ENCODE measurements at places on chromosomes 7 and 10.

- DNase-seq = no peak
These were observed 76.6 kb upstream of the ADO start for GRCh38 chr10:62727934-62728333.

DNA sequence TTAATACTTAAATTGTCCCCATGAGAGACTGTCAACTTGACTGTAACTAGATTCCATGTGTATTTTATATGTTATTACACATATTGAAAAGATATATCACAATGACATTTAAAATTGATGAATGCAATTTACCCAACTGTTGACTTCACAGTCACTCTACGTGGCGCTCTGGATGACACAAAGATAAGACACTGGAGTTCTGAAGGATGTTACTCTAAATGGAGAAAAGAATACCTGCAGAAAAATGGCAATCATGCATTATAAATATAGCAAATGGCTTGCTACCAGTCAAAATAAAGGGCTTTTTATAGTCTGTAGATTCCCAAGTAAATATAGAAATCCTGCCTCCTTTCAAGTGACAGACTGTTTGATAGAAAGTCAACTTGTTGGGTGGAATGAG is 143.6 kb upstream of the KLF6 start:
- DNase-seq = no peak

DNA sequence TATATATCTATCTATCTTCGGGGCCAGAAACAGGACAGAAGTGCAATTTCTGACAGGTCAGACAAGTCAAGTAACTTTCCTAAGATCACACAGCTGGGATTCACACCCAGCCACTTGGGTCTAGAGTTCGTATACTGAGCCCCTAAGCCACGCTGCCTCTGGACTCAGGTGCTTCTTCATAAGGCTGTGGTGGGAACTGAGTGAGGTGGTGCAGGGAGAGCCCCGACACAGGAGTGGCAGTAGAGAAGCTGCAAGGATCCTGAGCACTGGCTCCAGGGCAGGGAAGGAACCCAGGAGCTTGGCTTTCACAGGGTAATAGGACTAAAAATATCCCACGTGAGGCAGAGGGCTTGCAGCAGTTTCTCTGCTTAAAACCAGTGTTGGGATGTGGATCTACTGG is 33.8 kb downstream of the C10orf53 start:
- no peak for DNase-seq

DNA sequence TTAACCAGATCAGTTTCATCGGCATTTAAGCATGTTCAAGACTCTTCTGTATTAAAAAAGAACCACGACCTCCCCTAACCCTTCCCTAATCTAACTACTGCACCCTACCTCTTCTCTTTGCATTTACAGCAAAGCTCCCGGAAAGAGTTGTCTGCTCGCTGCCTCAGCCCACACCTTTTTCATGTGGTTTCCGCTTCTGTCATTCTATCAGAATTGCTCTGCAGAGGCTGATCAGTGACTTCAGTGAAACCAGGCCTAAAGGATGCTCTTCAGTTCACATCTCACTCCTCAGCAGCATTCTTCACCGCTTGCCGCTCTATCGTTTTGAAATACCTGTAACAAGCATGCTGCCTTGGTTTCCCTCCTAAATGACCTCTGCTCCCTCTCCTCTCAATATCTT is 160.9 kb downstream of the SDK1 start:
- DNase-seq = no peak

DNA sequence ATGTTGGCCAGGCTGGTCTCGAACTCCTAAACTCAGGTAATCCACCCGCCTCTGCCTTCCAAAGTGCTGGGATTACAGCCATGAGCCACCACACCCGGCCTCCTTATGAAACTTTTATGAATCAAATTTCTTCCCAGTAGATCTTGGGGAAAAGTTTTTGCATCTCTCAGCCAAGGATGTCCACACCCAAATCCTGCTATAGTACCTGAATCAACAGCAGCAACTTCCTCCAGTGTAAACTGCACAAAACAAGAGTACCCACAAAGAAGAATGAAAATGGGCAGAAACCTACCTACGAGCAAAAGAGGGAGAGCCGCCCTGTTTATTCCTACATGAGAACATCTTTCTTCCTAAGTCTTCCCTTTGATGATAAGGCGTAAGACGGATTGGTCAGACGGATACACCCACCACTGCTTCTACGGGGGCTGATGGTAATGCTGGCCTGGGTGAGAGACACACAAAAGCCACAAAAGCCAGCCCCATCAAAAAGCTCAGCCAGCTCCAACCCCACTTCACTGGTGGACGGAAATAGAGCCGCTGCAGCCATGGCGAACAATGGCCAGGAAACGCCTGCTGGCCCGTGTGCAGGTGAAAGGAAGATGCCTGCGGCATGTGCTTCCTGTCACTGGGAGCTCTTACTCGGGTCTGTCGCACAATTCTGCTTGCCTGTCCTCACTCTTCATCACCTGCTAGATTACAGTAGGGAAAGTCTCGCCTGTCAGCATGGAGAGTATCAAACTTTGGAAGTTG is 10.4 kb downstream of the JCAD start:
- DNase-seq = no peak

DNA sequence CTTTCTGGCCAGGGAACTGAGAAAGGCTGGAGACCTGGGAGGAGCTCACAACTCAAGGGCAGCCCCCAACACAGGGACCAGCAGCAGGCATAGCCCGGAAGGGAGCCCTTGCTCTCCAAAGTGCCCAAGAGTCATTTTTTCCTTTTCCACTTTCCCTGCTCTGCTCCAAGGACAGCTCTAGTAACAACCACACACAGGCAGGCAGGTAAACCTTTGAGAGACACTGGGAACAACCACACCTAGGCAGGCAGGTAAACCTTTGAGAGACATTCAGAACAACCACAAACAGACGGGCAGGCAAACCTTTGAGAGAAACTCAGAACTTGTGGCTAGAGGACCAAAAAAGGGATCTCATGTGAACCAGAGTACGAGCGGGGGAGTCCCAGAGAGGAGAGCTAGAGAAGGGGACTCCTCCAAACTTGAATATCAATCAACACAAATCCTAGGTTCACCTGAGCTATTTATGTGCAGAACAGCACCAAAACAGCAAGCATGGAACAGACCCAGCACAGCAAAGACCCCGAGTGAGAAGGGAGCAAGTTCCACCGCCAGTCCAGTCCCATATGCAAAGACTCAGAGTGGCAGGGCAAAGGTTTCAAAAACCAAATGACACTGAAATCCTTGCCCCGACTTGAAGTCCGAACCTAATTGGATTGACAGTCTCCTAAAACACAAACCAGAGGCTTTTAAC is 33.6 kb upstream of the GUSB start:
- no peak for DNase-seq

GRCh38 chr7:30178748-30179436 is 44.1 kb downstream of the MTURN start:
- DNase-seq = peak; percentile 14

DNA sequence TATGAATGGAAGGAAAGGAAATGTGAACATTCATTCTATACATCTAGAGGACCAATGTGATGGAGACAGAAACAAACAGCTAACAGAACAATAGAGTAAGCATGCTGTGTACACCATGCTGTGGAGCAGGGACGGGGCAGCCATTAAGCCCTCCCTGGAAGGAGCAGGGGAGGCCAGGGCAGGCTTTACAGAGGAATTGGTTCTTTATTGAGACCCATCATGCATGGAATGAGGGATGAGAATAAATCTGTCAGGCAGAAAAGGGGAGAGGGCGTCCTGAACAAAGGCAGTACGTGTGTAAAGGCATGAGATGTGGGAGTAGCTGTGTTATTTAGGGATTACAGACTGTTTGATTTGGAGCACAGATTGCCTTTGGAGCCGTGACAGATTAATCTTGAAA is 35.2 kb downstream of the STK17A start:
- no peak for DNase-seq

GRCh38 chr7:64888901-64889685 is 14.0 kb upstream of the ZNF273 start:
- DNase-seq = peak; percentile 33

GRCh38 chr7:159094023-159094740 is 50.5 kb downstream of the VIPR2 start:
- no peak for DNase-seq

DNA sequence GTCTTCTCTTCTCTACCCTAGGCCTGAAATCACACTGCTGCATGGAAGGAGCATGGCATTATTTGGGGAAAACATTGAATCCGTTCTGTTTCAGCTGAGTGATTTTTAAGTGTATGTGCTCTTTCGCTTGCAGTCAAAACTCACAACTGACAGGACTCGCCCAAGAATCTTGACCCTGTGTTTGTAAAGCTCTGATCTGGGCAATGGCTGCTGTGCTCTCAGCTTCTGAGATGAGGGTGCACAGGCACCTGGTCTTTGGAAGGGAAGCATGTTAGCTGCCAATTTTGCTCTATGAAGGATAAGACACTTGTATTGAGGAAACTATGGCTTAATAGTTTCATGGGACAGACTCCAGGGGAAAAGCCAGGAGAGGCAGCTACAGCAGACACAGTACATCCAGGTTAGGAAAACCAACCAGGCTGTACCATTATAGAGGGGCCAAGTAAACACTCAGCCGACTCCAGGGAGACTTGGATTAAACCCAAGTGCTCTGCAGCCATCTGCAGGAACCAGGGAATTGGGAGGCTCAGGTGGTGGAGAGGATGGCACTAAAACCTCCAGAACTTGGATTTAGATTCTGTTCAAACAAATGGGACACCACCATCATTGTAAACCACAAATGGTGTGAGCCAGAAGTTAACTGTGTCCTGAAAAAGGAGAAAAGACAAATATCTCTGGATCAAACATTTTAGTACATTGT is 43.3 kb downstream of the LYZL1 start:
- no peak for DNase-seq

DNA sequence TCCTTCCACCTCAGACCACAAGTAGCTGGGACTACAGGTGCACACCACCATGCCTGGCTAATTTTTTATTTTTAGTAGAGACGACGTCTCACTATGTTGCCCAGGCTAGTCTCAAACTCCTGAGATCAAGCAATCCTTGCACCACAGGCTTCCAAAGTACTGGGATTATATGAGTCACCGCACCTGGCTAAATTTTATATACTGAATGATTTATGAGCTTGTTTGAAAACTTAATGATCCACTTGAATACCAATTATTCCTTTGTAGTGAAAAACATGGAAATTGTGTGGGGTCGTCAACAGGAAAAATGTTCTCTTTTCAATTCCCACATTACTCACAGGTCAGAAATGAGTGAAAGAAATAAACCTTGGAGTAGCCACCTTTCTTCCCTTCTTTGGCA is 31.3 kb downstream of the RAPGEF5 start:
- peak; percentile 30 for DNase-seq

- no peak for DNase-seq
These were observed 73.0 kb downstream of the MICU1 start for GRCh38 chr10:72552857-72553256.

- no peak for DNase-seq
These were observed 182.8 kb upstream of the KAT6B start for GRCh38 chr10:74643596-74643975.

DNA sequence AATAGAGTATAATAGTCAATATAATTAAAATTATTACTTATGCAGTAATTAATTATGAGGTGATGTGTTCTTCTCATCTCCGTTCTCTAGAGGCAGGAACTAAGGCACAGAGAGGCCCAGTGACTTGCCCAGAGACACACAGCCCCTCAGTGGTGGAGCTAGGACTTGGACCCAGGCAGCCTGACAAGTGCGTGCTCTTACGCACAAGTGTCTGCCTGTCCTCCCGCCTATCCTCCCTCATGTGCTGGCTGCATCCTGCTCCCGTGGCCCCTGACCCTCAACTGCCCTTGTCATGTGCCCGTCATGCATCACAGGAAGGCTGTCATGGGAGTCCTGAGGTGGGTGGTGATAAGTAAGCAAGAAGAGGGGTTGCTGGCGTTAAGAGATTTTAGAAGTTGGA is 14.3 kb downstream of the IL2RA start:
- DNase-seq = no peak

GRCh38 chr7:91126762-91127161 is 137.5 kb upstream of the FZD1 start:
- DNase-seq = no peak

- no peak for DNase-seq
These were observed 218.0 kb downstream of the FGFR2 start for GRCh38 chr10:121380211-121380610.

GRCh38 chr10:133104068-133104962 is 16.6 kb downstream of the ADGRA1 start:
- no peak for DNase-seq

DNA sequence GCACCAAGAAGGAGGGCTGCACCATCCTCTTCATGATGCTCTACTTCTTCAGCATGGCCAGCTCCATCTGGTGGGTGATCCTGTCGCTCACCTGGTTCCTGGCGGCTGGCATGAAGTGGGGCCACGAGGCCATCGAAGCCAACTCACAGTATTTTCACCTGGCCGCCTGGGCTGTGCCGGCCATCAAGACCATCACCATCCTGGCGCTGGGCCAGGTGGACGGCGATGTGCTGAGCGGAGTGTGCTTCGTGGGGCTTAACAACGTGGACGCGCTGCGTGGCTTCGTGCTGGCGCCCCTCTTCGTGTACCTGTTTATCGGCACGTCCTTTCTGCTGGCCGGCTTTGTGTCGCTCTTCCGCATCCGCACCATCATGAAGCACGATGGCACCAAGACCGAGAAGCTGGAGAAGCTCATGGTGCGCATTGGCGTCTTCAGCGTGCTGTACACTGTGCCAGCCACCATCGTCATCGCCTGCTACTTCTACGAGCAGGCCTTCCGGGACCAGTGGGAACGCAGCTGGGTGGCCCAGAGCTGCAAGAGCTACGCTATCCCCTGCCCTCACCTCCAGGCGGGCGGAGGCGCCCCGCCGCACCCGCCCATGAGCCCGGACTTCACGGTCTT is 1.9 kb downstream of the FZD1 start:
- DNase-seq = peak; percentile 53

- DNase-seq = no peak
These were observed 17.6 kb downstream of the NRBF2 start for GRCh38 chr10:63150745-63151144.

- DNase-seq = no peak
These were observed 162.8 kb upstream of the NFE2L3 start for GRCh38 chr7:25989140-25989705.

- DNase-seq = peak; percentile 60
These were observed 400.3 kb upstream of the ADARB2 start for GRCh38 chr10:2137549-2138174.

- DNase-seq = no peak
These were observed 3.7 kb downstream of the LAMTOR4 start for GRCh38 chr7:100152404-100152803.

DNA sequence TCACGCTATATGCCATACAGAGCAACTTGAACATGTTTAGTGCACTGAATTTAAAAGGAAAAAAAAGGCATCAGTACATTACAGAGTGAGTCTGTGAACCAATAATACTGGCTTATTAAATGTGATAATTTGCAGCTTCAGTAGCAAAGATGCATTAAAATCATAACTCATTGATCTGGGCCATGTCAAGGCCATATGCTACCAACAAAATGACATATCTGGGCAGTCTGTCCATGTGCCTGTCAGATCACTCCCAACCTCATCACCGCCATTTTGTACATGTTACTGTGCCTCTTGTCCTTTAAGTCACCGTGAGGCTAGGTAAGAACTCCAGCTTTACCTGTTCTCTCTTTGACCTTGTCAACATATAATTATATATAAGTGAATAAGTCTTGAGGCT is 307.4 kb upstream of the LRGUK start:
- no peak for DNase-seq

GRCh38 chr7:45469103-45469502 is 105.1 kb upstream of the ADCY1 start:
- DNase-seq = peak; percentile 60

- no peak for DNase-seq
These were observed 3.9 kb downstream of the FAM20C start for GRCh38 chr7:196283-196682.

Measured in kidney tubule cell (primary cell).